ENCODE measurements at places on chromosomes 7 and 10. TPM values are rescaled to one million over a fixed set of nuclear protein-coding genes. Genes with fewer than 3 reads are reported as not detected.

FBXO24 gene
- polyA plus RNA-seq, result 0.27 TPM

FBXW4 gene
- 81.8 TPM for polyA plus RNA-seq

SLC26A4 gene
- polyA plus RNA-seq, result 0.23 TPM

PRF1 gene
- polyA plus RNA-seq, result 1.1 TPM

PTN gene
- polyA plus RNA-seq, result 51.0 TPM

PCDH15 gene
- 1.2 TPM for polyA plus RNA-seq

MYOF gene
- polyA plus RNA-seq, result 5.5 TPM

KIF11 gene
- 0.38 TPM for polyA plus RNA-seq

TACR2 gene
- polyA plus RNA-seq, result 0.27 TPM
